ENCODE measurements at places on chromosomes 1 and 21. TPM values are rescaled to one million over a fixed set of nuclear protein-coding genes. Genes with fewer than 3 reads are reported as not detected.

ADCY10 gene
- total RNA-seq: 0.16 TPM

SERPINC1 gene
- total RNA-seq: not detected

CRYAA gene
- total RNA-seq: not detected

FAAH gene
- total RNA-seq: 7.3 TPM

MAP3K7CL gene
- 33.0 TPM for total RNA-seq

TAS1R1 gene
- not detected for total RNA-seq

NASP gene
- 63.3 TPM for total RNA-seq

MIXL1 gene
- total RNA-seq: 0.19 TPM

DNA sequence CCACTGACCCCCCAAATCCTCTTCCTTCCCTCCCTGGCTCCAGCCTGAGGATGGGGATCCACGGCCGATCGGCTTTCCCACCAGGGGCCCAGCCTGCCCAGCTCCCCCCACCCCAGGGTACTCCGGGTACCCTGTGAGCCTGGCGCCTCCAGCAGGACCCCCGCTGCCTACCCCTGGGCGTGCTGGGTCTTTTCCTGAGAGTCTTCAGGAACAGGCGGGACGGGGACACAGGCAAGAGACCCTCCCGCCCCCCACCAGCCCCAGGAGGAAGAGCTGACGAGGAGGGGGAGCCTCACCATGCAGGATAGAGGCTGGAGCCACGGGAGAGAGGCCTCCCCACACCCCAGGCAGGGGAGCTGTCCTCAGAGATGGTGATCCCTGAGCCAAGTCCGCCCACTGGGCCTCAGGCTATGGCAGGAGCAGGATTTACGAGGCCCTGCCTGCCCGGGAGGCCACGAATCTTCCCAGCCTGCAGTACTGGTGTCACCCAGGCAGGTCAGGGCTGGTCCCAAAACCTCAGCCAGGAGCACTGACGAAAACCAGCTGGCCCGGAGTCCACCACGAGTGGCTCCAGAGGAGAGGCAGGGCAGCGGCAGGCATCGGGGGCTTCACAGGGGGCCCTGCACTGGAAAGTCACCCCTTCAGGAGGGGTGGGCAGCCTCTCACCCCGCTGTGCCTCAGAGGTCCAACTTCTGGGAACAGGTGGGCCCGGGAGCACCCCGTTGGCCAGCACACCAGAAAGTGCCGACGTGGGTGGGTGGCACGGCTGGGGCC, 58.0 kb downstream of the MEGF6 start:
- no peak for DNase-seq

GRCh38 chr1:235739631-235740030, 90.0 kb upstream of the GNG4 start:
- DNase-seq: no peak

DNA sequence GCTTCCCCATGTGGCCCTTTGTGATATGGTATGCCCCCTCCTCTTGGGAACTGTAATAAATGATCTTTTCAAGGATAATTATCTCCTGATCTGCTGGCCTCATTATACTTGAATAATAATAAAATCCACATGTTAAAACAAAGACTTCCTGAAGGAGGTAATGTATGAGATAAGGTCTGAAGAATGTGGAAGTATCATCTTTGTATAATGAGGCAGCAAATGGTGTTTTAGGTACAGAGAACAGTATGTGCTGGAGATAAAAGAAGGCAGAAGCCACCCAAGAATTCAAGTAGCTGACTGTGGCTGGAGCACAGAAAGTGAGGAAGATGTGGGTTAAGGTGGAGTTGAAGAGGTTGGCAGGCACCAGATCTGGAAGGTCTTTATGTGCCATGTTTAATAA, 12.8 kb upstream of the COG2 start:
- no peak for DNase-seq

DNA sequence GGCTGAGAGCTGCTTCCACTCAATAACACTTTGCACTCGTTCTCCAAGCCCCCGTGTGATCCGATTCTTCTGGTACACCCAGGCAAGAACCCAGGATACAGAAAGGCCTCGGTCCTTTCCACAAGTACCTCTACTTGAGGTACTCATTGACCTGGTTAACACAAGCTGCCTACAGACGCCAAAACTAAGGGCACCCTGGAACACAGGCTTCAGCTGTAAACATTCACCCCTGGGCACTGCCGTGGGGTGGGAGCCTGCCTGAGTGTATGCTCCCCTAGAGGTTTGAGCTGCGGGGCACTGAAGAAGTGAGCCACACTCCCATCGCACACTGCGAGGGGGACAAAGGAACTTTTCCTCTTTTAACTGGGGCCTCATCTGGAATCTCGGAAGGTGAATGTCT, 30.5 kb downstream of the LRRC3 start:
- no peak for DNase-seq

GRCh38 chr1:190832511-190832910, 354.8 kb upstream of the BRINP3 start:
- DNase-seq: no peak

- DNase-seq: no peak
Observed at GRCh38 chr1:246106342-246106763, 400.7 kb downstream of the SMYD3 start.

DNA sequence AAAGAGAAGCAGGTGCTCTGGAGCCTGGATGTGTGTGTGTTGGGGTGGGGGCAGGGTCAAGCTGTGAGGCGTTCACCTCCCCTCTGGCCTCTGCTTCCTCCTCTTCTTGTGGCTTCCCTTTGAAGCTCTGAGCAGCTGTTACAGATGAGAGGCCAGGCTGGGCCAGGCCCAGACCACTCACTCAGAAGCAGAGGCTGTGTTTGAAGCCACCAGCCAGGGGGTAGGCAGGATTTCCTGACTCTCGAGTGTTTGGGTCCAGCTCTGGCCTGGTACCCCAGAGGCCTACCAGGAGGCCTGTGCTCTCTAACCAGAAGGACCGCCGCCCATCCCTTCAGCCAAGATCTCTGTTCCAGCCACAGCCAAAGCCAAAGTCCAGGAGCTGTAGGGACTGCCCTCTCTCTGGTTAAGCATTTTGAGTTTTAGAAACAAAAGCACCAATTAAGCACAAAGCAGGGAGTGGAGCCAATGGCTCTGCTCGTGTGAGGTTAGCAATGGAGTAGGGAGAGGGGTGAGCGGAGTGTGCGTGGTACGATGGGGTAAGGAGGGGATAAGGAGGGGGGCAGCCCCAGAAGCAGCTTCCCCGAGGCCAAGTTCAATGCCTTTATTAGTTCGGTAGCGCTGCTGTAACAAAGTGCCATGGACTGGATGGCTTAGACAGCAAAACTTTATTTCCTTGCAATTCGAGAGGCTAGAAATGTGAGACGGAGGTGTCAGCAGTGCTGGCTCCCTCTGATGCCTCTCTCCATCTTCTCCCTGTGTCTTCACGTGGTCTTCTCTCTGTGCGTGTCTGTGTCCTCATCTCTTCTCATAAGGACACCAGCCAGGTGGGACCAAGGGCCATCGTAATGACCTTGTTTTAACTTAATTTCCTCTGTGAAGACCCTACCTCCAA, 20.5 kb downstream of the RCSD1 start:
- DNase-seq: no peak

DNA sequence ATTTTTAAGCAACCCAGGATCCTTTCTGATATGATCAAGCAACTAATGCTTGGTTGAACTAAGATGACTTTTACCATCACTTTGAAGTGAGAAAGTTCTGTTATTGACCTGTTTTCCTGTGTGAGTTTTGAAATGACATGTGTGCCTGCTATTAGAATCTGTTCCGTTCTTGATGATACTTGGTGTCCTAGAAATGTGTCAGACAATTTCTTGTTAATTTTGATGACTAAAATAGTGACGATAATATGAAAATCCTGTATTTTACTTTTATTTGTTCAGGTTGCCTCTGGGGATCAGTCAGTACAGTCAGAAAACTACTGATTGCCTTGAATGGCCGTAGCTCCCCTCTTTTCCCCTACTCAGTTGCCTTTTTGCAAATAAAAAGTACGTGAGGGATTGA, 228.0 kb downstream of the RYR2 start:
- no peak for DNase-seq

- DNase-seq: no peak
Observed at GRCh38 chr1:117188170-117188815, 22.4 kb downstream of the VTCN1 start.

- no peak for DNase-seq
Observed at GRCh38 chr1:83960669-83961277, 38.2 kb downstream of the TTLL7 start.

- no peak for DNase-seq
Observed at GRCh38 chr1:240575981-240576662, 35.8 kb downstream of the GREM2 start.

DNA sequence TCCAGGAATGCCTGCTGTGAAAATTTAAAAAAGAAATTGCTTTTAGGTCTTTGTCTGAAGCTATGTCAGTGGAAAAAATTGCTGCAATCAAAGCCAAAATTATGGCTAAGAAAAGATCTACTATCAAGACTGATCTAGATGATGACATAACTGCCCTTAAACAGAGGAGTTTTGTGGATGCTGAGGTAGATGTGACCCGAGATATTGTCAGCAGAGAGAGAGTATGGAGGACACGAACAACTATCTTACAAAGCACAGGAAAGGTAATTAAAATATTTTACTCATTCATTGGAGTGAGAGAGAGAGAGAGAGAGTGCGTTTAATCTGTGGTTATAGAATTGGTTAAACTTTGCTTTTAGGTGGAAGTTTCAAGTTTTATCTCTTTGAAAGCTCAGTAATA, 20.0 kb downstream of the CDC73 start:
- DNase-seq: no peak

GRCh38 chr1:241611063-241611462, 29.1 kb downstream of the CHML start:
- no peak for DNase-seq
